ENCODE measurements at places on chromosomes 16 and 17.

- DNase-seq = no peak
Measured at GRCh38 chr16:47895146-47895545, 260.6 kb downstream of the ABCC12 start.

- DNase-seq = no peak
Measured at GRCh38 chr17:10474536-10474935, 5.2 kb upstream of the MYH4 start.

- DNase-seq = no peak
Measured at GRCh38 chr16:14289692-14290340, 218.7 kb downstream of the MRTFB start.

DNA sequence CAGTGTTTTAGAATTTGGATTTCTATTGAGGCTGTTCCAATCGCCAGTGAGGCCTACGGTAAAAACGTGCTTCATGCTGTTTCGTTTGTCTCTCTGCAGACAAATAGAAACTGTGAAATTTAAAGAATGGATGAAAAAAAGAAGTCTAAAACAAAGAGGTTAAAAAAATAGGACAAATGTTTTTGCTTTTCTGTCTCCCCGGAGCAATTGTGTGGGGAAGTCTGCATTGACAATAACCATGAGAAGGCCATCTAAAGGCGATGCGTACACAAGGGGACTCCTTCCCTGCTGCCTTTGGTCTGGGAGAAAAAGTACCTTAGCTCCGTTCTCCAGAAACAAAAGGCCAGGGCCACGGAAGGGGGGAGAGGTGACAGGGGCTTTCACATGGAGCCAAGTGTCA is 4.6 kb upstream of the ZFHX3 start:
- DNase-seq = no peak

- DNase-seq = peak; percentile 74
Measured at GRCh38 chr16:81632392-81633146, 146.5 kb upstream of the PLCG2 start.

DNA sequence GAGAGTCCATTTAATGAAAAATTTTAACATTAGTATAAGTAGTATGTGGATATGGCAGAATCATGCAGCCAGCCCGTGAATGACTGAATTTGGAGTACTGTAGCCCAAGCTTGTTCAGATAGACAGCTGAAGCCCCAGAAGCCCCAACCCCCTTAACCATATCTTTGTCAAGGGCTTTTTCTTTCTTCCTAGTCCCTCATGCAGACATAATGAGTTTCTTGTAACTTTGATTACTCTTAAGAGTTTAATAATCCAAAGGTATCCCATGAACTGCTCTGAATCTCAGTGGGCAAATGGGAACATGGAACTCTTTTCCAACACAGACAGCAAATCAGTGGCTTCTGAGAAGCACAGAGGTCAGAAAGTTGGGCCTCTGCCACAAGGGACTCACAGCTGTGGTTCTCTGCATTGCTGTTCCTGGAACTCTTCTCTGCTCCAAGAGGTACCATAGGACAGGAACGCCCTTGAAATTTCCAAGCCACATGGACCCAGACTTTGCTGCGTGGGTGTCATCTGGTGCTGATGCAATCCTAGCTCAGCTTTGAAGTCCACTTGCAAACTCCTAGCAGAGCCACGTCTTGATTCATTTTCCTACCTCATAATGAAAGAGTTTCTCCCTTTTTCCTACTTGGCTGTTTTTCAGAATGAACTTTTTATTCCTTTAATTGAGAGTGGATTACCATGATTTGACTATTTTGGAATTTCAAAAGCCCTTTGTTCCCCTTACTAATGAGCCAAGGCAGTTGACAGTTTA is 18.1 kb downstream of the LYRM1 start:
- DNase-seq = no peak

DNA sequence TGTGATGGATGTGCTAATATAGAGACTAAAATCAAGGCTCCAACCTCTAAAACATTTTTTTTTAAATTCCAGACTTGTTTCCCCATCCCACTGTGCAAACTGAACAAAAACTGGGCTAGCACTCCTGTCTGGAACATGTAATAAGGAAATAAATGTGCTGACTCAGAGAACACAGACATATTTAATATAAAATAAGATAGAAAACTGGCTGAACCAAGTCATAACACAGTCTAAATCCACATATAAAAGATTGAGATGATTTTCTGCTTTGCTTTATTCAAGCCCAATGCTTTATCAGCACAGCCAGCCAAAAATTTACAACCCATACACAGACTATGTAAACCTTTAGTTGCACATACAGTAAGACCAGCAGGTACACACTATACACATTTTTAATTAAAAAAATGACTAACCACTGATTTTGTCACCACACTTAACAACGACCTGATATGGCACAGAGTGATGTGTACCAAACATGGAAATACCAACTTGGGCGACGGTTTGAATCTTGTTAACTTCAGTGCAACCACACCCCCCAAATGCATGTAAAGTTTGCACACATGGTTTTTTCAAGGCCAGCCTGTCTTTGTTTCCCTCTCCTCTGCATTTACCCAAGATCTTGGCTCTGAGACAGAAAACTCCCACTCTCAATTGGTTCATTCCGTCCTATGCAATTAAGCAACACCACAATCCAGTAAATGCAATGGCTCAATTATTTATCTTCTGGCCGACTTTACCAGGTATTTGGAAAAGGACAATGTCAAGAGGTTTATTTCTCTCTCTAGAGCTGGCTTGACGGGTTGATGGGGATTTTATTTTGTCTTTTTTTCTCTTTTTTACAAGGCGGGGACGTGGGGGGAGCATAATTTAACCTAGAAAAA is 1.2 kb downstream of the STAT3 start:
- no peak for DNase-seq

GRCh38 chr17:17785407-17785806 is 51.4 kb downstream of the SREBF1 start:
- no peak for DNase-seq

DNA sequence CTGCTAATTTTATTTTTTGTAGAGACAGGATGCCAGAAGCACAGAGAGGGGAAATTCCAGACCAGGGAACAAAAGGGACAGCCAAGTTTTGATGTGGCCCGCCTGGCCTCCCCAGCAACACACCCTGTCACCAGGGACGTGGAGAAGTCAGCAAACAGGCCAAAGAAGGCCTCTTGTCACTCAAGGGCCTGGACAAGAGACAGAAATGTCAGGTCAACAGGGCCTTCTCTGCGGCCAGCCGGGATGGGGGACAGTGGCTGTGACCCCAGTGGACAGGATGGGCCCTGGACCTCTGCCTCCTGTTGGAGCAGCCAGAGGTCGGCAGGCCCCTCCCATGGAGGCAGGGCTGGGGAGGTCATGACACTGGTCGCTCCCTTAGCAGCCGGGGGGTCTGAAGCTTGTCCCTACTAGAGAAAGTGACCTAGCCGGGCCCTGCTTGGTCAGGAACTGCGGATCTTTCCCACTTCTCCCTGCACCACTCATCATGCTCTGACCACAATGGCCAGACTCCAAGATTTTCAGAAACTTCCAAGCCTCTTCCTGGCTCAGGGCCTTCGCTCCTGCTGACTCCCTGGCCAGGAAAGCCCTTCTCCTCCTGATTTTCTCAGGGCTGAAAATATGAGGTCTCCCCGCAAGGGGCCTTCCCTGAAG is 9.2 kb upstream of the TVP23A start:
- DNase-seq = no peak

- peak; percentile 20 for DNase-seq
Measured at GRCh38 chr16:74568961-74569631, 37.8 kb downstream of the GLG1 start.

GRCh38 chr17:33287096-33287725 is 5.9 kb downstream of the ASIC2 start:
- no peak for DNase-seq

GRCh38 chr16:84498859-84499620 is 5.4 kb downstream of the MEAK7 start:
- no peak for DNase-seq

- DNase-seq = no peak
Measured at GRCh38 chr16:85830821-85831220, 31.3 kb downstream of the COX4I1 start.

GRCh38 chr16:47872225-47872624 is 283.6 kb downstream of the ABCC12 start:
- DNase-seq = no peak

- DNase-seq = no peak
Measured at GRCh38 chr17:69218986-69219385, 9.6 kb downstream of the ABCA10 start.

DNA sequence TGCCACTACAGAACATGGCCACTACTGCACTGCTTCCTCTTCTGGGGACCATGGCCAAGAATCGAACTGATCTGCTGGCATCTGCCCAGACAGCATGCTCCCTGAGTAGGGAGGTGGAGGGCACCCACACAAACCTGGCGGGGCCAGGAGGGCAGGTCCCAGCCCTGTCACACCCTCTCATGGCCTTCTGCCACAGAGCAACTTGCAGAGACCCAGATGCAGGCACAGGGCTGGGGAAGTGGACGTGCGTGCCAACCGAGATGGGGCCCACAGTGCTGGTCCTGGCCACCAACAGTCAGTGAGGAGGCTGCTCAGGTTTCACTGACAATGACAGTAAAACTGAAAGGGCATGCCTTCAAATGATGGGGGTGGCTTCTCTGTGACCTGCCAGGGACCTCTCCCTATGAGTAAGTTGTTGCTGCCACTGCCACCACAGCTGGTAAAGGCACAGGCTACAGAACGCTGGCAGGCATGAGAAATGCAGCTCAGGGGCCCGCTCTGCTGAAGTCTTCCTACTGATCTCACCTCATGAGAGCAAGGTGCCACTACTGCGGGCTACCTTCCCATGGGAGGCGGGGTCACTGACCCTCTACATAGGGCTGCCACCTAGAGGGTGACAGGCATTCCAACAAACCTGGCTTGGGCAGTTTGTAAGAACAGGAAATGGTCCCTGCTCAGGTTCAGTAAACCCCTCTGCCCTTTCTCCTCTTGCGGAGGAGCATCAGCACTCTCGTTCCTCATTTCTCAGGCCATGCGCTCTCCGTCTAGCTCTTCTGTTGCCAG is 15.5 kb downstream of the HIC1 start:
- DNase-seq = no peak

GRCh38 chr17:38728290-38728831 is 1.8 kb upstream of the CISD3 start:
- DNase-seq = no peak

- no peak for DNase-seq
Measured at GRCh38 chr16:50252874-50253513, 13.4 kb upstream of the ADCY7 start.

DNA sequence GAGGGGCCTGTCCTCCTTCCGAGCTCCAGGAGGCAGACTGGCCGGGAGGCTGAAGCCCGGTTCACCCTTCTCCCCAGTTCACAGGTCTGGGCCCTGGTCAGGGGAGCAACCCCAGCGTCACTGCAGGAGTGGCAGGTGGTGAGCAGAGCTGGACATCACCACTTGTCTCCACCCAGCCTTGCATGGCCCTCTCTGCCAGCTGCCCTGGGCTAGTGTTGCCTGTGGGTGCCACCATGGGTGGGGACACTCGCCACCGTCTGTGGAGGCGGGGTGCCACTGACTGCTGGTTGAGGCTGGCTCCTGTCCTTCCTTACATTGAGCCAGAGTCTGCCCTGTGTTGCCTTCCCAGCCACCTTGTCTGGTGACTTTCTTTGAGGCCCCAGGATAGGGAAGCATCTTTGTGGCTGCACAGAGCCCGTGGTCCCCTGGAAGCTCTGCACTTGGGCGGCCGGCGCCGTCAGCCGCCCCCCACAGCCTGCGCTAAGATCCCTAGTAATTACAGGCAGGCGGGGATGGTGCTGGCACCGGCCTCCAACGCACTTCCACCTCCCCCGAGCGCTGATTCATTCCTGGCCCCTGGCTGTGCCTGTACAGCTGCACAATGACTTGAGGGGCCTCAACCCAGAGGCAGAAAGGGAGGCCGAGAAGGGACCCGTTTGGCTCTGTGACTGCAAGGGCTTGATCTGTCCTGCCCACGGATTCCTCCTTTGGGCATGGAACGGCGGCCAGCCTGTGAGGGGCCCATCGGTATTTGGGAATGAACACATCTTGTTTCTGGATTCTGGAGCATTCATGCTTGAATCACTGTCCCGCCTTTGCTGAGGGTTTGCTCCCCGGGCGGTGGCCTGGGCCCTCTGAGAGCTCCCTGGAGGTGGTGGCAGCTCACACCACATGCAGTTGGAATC is 5.2 kb downstream of the BAIAP2 start:
- peak; percentile 66 for DNase-seq

- no peak for DNase-seq
Measured at GRCh38 chr16:24848065-24848464, 2.3 kb downstream of the SLC5A11 start.

DNA sequence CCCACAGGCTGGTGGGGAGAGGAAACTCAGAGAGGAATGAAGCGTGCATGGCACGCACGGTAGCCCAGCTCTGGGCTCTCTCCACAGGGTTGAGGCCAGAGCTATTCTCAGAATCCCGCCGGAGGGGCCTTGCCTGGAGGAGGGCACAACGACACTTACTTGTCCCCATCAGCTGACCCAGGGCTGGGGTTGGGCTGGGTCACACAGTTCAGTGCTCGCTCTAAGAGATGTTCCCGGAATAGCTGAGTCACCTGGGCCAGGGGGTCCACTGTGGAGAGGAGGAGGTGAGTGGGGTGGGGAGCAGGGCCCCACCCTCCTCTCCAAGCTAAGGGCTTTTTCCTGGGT is 21.8 kb downstream of the SREBF1 start:
- no peak for DNase-seq

DNA sequence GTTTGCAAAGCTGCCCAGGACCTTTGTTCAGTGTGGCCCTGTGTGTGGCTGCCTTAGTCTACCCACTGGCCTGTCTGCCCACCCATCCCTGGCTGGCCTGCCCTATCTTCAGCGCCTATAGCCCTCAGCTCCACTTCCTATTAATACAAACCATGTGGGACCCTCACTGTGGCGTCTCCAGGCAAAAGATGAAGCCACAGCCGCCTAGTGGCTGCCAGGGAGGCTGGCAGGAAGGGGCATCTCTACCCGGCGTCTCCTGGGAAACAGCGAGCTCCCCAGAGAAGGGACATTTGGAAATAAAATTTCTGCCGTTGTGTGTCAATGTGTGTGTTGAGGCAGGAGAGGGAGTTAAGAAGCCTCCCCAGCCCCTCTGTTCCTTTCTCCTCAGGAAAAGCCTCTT is 31.5 kb downstream of the NEUROD2 start:
- DNase-seq = peak; percentile 48

DNA sequence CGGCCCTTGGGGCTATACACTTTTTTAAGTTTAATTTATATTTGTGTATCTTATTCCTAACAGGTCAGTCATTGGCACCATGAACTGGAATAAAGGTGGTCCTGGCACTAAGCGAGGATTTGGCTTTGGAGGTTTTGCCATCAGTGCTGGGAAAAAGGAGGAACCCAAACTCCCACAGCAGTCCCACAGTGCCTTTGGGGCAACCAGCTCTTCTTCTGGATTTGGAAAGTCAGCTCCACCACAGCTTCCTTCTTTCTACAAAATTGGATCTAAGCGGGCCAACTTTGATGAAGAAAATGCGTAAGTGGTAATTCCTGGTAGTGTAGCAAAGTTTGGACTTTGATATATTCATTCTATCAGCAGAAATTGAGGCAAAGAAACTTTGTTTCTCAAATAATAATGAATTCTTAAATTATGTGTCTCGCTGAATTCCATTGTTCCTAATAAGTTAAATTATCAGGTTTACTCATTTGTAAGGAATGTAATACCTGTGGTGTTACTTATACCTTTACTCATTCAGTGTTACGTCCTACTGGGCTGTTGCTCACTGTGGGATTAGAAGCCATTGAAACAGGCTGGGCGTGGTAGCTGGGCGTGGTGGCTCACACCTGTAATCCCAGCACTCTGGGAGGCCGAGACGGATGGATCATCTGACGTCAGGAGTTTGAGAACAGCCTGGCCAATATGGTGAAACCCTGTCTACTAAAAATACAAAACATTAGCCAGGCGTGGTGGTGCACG is 13.2 kb downstream of the DDX42 start:
- DNase-seq = no peak

All from HTR-8/SVneo (cell line).